ENCODE measurements at places on chromosomes 2 and 18.

- no peak for DNase-seq
Measured at GRCh38 chr2:192002418-192002817, 155.5 kb upstream of the CAVIN2 start.

DNA sequence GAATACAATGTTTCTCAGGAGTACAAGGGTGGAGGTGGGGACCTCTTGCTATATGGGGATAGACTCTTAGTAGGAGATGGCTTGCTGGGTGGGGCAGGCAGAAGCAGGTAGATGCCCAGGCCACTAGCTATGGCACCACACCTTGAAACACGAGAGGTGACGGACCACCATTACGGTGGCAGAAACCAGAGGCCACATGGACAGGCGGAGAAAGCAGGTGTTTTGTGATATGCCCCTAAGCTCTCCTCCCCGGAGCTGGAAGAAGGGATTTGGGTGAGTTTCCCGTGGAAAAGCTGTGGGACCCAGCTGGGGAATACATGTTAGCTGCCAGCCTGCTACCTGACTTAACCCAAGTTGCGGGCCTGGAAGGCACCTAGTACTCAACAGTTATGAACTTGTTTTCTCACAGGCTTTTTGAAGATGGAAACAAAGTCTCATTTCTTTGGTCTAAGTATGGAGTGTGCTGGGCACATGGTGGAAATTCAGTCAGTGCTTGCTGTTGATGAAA lies 16.7 kb downstream of the PLA2R1 start:
- no peak for DNase-seq

GRCh38 chr2:13515254-13515653 lies 798.5 kb downstream of the TRIB2 start:
- no peak for DNase-seq

DNA sequence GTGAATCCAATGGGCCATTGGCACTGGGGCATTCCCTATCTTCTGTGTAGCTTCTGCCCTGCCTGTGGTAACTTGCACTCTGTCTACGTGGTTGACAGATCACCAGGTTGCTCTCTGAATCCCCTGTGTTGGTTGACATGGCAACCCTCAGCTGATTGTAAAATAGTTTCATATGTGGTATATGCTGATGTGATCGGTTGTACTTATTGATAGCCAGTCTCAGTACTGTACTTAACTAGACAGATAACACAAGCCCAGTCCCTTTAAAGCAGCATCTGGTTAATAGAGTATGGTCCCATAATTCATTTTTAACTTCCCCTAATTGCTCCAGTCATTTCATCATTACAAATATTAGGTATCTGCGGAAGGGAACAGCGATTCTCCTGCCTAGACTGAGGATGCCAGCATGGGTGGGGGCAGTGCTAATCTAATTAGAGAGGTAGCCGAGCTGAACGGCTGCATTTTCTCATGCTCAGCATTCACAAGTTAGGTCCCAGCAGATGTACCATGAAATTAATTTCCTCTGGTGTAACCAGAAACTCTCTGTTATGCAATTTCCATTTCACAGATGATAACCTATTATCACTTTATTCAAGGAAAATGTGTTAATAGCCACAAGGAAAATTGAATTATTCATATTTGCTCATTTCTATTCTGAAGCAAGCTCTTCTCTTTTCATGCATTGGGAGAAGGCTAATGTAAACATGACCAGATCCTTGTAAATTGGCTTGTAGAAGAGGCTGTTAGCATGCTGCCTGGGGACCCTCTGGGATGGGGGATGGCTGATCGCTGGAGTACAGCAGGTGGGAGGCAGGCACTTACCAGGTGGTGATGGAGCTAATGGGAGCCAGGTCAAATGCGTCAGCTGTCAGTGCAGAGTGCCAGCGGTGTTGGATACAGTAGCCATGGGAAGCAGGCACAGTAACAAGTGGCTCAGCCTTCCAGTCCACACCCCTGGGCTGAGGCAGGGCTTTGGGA lies 608.3 kb downstream of the GALR1 start:
- DNase-seq: no peak

- DNase-seq: no peak
Measured at GRCh38 chr2:43168016-43168369, 58.4 kb downstream of the ZFP36L2 start.

GRCh38 chr2:176269319-176270099 lies at the start of gene MTX2:
TSS of gene MTX2 (plus strand) at chr2:176269442. CDS start at chr2:176269630, 188 bp downstream.
- peak; percentile 71 for DNase-seq

- DNase-seq: no peak
Measured at GRCh38 chr2:186806591-186806990, 42.4 kb downstream of the ZSWIM2 start.

DNA sequence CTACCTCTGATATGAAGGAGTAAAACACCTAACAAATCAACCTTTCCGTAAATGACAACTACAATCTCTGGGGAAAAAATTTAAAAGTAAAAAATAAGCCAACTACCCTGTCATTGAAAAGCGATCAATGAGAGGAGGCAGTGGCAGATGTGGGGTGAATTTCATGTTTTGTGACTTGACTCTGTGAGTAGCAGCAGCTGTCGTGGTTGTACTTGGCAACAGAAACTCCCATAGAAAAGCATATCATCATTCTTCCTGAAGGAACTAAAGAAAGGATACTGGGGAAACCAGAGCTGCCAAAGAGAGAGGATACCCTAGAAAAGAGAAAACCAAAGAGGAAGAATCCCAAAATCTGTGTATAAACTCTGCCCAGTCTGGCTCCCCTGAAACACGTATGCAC lies 236.4 kb downstream of the TNS1 start:
- DNase-seq: no peak

GRCh38 chr2:73614997-73615396 lies 27.2 kb downstream of the NAT8 start:
- no peak for DNase-seq

DNA sequence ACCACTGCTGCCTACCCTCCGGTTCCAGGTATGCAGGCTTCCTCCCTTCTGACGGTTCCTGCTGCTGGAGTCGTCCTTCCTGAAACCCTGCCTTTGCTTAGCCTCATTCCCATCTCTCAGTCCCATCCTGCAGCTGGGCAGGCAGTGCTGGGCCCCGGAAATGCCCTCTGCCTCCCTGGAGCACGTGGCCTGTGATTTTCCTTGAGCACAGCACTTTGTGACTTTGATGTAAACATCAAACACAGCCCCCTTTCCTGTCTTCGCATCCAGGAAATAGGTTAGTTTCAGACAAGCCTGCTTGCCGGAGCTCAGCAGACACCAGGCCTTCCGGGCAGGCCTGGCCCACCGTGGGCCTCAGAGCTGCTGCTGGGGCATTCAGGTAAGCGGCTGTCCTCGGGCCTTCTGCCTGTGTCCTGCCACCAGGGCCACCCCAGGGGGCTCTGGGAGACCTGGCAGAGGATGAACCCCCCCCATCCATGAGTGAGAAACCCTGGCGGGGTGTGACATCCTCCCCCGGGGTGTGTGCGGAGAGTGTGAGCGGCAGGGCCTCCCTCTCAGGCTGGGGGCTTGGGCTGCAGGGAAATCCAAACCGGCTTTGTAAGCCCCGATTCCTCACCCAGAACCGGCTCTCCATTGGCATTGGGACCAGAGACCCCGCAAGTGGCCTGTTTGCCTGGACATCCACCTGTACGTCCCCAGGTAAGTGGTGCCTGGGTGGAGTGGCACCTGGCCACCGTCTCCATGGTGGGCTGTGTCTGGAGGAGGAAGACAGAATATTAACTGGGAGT lies at the start of gene ZAP70:
ZAP70 (plus strand) TSS at position 281 of the 788 bp plus-strand sequence. CDS start 10,461 bp downstream, outside the sequence.
- peak; percentile 53 for DNase-seq

GRCh38 chr2:23452853-23453420 lies 68.0 kb downstream of the KLHL29 start:
- DNase-seq: no peak

GRCh38 chr2:47771211-47771610 lies 11.7 kb upstream of the MSH6 start:
- no peak for DNase-seq

DNA sequence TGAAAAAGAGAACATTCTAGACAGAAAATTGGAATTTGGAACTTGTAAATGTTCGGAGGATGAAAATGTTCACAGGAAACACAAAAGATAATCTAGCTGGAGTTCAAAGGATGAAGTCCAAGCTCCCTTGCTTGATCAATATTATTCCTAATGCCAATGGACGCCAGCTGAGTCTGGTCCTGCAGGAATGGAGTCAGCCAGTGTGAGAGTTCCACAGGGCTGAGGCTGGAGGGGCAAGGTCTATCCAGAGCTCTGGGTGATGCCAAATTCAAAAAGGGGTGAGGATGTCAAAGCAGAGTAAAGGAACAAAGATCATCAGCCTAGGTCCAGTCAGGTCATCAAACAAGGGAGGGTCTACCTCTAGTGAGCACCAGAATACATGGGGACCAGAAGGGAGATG lies 78.5 kb upstream of the CTNNA2 start:
- DNase-seq: no peak

DNA sequence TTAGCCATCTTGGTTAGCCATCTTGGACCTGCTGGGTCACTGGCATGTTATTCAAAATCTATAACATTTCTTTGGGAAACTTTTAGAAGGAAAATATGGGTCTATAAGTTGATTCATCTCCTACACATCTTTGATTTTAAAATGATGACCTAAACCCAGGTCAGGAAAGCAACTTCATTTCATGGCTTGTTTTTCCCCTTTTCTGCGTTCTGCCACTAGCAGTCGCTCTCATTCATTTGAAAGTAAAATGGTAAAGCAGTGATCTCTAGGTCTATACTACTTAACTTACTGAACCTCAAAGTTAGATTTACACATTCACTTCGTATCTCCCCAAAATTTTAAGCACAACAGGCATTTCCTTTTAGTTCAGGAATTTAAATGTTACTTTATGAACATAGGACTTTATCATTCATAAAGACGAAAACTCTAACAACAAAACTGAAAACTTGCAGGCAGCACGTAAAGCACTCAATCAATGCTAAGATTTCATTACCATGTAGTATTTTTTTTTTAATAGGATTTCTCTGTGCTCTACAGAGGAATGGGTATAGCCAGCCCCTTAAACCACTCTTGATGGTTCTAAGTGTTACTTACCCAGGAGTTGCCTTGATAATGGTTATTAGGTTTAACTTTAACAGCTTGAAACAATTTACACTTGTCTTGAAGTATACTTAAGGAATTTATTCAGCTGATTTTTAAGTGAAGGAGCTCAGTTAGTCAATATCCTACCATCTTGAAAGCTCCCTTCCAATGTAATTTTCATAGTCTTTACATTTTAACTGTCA lies 62.5 kb downstream of the GORASP2 start:
- DNase-seq: no peak

DNA sequence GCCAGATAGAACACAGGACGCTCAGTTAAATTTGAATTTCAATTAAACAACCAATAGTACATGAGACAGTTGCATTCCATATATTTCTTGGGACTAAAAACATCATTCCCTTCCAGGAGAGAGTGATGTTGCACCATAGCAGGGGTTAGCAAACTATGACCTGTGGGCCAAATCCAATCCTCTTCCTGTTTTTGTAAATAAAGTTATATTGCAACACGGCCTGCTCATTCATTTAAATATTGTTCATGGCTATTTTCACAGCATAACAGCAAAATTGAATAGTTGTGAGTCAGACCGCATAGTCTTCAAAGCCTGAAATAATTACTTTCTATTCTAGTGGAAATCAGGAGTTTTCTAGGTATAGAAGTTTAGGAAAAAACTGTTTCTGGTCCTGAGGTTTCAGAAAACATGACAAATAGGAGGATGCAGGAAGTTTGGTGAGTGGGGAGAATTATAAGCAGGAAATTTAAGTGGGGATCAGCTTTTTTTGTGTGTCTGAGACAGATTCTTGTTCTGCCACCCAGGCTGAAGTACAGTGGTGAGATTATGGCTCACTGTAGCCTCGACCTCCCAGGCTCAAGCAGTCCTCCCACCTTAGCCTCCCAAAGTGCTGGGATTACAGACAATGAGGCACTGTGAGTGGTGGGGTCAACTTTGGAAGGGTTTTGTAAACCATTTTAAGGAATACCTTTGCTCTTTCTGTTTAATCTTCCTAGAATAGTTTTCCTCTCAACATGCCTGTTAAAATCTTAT lies 131.5 kb downstream of the SOCS6 start:
- no peak for DNase-seq

DNA sequence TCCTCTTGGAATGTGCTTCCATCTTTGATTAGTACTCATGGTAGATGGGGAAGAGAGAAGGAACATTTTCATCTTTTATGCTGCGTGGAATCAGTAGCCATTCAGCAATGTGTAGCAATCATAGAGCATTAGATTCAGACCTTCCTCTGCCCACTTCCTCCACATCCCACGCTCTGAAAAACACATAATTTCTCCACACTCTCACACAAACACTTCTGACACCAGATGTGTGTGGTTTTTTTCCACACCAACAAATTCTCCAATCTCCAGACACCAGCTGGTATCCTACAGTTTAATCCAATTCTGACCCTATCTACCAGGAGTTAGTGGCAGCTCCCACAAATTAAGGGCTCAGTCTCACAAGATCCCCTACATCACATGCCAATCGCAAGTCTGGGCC lies 103.3 kb downstream of the AOX1 start:
- no peak for DNase-seq

- DNase-seq: peak; percentile 89
Measured at GRCh38 chr2:227324995-227325838, at the start of gene MFF. TSS of gene MFF (plus strand) at chr2:227325251. CDS start at chr2:227330666, 5,415 bp downstream.

DNA sequence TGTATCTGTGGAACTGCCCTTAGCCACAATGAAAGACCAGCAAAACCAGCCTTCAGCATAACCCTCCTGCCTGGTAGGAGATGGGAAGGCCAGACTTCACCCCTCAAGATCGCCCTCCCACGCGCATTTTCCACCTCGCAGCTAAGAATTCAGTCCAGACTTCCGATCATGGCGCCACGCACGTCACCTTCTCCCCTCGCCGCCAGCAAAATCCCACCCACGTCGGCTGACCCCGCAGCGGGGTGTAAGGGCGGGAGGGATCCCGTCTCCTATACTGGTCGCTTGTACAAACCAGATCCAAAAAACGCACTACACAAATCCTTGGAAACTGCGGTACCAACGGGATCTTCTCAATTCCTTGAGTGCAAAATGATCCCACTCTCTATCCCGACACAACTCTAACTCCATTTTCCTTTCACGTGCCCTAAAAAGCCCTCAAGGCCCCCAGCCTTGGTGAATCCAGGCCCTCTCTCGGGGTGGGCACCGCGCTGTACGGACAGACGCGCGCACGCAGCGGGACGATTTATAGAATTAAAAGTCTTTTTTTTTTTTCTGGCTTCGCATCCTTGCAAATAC lies 1.0 kb upstream of the BMPR2 start:
- peak; percentile 36 for DNase-seq

DNA sequence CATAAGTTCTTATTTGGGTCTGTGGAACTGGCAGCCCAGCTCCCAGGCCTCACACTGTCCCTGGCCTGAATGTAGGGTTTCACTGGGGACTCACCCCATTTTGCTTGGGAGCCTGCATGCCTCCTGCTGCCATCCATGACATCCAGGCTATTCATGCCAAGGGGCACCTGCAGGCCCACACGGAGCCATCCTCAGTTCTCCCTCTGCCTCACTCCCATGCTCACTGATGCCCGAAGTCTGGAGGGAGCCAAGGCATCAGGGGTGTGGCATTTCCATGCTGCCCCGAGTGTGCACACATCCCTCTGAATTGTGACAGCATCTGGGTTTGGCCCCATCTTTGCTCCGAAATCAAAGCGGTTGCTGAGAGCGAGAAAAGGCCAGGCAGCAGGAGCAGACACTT lies 67.4 kb upstream of the ZNF804A start:
- DNase-seq: no peak
